Transverse colon (tissue), 4 donors: ENCODE measurements at places on chromosomes 4 and X.

DNA sequence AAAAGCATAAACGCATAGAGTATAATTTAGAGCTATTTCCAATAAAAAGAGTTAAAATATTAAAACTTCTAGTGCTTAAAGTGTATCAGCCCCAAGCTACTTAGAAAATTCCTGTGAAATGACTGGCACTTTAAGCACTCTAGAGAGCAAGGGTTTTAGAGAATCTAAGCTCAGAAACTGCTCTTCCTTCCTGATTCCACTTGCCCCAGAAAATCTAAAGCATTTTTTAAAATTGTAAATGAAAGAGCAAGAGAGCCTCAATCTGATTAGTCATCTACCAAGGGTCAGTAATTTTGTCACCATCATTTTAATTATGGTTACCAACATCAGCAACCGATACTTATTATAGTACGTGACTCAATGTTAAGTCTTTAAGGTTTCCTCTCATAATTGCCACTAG is 25.0 kb downstream of the CTPS2 start:
- no peak for DNase-seq

DNA sequence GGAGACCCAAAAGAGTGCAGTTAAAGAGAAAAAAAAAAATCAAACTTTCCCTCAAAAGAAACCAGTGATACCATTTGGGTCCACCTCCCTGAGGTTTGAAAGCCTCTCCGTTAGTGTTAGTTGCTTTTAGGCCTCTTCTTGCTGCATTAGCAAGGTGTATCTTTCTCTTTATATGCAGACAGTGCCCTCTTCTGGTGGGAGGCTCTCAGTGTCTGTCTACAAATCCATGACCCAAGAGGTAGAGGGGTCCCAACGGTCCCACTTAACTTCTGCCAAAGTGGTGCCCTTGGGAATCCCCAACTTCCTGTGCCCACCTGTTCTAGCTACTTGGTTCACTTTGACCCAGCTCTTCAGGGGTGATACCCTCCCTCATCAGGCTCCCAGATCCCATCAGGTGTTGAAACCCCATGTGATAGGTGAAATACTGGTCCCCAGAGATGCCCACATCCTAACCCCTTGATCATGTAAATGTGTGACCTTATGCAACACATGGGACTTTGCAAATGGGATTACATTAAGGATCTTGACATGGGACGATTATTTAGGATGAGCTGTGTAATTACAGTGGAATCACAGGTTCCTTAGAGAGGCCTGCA is 63.7 kb upstream of the CD99 start:
- DNase-seq = peak; percentile 22

GRCh38 chrX:130098210-130098552 is 12.1 kb downstream of the ELF4 start:
- no peak for DNase-seq

DNA sequence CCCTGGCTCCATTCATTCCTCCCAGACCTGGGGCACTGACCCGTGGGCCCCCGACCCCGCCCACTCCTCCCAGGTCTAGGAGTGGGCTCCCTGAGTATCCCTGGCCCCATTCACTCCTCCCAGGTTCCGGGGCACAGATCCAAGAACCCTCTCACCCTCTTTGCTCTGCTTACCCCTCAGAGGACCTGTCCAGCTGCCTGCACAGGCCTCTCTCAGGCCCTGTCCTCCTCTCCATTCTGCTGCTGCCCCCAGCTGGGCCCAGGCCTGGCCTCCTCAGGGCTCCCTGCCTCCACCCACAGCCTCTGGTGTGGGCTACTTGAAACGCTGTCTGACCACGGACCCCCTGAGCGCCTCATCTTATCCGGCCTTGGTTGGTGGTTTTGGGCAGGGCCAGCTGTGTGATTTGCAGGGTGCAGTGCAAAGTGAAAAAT is 217.7 kb upstream of the PSAPL1 start:
- no peak for DNase-seq
